Activated T-helper 1 cell treated with Interleukin-2 at 50 U/mL for 16 hours (primary cell): ENCODE measurements at places on chromosomes 2 and 18.

DNA sequence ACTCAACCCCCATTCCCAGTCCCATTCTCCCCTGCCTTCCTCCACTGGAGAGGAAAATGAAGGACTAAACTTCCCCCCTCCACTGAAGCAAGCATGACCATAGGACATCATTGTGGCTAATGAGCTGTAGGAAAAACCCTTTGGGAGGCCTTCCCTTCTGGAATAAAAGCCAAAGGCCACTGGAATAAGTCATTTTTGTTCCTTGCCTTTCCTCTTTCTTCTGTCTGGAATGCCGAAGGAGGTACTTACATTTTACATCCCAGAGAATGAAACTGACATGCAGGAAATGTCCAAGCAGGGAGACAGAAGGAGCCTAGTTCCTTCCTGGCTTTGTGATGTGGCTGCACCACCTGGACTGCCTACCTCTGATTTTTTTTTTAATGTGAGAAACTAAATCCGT lies 9.1 kb upstream of the PTPRM start:
- DNase-seq: no peak

- no peak for DNase-seq
These were observed 62.7 kb downstream of the CYP1B1 start for GRCh38 chr2:38013158-38013752.

- no peak for DNase-seq
These were observed 4.5 kb upstream of the MAP3K2 start for GRCh38 chr2:127392133-127392827.

DNA sequence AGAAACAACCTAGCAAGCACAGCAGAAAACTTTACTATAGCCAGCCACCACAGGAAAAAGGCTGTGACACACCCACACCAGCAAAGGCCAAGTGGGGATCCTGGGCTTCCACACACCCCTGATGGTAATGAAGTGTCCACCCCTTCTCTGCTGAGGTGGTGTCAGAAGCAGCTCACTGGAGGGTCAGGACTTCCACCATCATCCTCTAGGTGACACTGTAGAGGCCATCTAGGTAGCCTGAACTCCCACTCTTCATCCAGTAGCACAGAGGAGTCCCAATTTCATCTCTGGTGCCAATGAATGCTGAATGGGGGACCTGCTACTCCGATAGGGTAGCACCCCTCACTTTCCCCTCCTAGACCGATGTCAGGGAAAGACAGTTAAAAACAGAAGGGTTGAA lies 1544.4 kb downstream of the LRP1B start:
- no peak for DNase-seq

DNA sequence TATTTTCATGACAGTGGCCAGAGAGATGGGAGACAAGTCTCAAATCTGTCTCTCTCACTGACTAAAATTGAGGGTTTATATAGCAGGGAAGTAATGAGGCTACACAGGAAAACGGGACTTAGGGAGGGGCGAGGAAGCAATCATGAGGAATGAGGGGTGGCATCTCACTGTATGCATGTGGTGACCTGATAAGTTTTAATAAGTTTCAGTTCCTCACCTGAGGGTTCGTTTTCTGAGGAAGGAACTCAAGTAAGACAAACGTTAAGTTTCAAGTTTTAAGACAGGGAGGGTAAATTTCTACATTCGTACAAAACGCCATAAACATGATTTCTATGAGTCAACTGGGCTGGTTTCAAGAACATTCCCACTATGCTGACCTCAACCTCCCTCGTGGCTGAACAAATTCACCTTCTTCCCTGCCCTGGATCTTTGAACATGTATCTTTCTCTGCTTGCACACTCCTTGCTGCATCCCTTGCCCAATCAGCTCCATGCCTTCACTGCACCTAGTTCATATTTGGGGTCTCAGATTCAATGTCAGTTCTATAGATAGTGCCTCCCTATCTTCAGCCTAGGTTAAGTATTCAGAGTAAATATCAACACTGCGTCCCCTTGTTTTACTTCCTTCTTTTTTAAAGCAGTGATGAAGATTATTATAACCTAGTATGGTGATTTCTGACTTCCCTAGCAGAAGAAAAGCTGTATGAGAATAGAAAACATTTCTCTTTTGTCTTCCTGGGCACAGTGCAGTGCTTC lies 53.3 kb upstream of the CNTNAP5 start:
- DNase-seq: no peak

- DNase-seq: no peak
These were observed 95.5 kb downstream of the MTCL1 start for GRCh38 chr18:8800876-8801262.

DNA sequence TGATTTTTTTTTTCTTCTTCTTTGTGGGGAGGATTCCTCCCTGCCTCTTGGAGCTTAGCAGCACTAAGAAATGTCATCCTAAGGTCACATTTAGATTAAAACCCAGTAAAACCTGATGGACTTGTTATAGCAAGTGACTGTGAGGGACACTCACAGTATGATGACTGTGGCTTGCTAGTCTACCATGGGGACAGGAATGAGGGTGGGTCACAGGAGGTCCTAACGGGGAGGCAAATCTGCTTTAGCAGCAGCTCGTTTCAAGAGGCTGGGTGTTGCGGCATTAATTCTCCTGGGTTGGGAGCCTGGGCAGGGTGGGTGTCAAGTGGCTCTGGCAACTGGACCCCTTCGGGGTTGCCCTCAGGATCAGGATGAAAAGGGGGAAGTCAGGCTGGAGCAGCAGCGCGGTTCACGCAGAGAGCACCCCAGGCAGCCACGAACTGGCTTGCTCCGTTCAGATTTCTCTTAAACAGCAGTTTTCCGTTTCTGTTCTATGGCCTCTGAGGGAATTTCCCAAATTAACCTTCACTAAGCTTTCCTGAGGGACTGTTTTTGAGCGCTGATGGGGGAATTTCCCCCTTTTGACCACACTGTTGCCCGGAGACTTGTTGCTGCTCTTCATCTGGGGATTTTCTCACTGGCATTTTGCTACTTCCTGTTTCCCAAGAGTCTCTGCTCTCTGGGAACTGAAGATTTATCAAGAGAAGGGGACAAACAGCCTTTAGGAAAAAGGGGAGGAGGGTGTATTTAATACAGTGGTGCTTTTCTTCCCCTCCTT lies 59.8 kb upstream of the PELI1 start:
- DNase-seq: peak; percentile 11

GRCh38 chr2:161414042-161415033 lies 1.8 kb upstream of the TBR1 start:
- DNase-seq: no peak
